ENCODE measurements at places on chromosomes 2 and 18.

- DNase-seq: no peak
These were observed 27.8 kb upstream of the REL start for GRCh38 chr2:60853531-60853930.

- DNase-seq: no peak
These were observed 32.5 kb upstream of the CEP68 start for GRCh38 chr2:65023742-65024141.

- DNase-seq: no peak
These were observed 1.1 kb downstream of the TRAF3IP1 start for GRCh38 chr2:238321467-238321866.

DNA sequence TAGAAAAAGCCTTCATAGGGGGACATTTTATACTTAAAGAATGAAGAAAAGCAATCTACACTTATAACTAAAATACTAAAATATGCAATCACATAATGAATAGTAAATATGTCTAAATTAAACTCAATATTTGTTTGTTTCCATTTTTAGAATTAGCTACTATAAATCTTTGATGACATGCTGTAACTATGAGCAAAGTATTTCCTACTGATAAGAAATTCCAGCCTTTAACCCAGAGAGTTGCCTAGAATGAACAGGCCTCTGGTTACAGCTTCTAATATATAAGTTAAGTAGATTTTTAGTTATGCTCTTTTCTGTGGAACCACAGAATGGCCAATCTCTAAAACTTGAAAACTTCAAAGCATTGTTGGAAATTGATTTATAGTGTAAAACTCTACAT lies 1465.6 kb upstream of the ZEB2 start:
- no peak for DNase-seq

GRCh38 chr2:121993682-121994081 lies 238.2 kb downstream of the TSN start:
- DNase-seq: no peak

DNA sequence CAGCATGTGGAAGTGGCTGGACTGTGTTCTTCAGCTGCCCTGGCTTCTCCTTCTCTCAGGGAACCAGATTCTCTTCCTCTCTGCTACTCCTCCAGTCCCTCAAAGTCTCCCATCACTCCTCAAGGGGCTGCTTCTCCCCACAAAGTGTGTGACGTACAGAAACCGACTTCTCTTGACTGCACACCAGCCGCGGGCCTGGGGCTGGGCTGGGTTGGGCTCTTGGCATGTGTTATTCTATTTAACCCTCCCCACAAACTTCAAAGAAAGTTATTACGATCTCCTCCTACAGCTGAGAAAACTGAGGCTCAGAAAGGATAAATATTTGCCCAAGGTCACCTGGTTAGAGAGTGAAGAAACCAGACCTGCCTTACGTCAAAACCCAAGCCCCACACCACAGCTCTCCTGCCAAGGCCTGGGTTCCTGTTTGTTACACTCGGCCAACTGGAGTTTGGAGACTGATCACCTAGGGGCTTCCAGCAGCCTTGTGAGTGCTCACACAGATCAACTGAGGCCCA lies 269.0 kb downstream of the TFCP2L1 start:
- no peak for DNase-seq

- DNase-seq: no peak
These were observed 68.3 kb upstream of the SESTD1 start for GRCh38 chr2:179332903-179333302.

DNA sequence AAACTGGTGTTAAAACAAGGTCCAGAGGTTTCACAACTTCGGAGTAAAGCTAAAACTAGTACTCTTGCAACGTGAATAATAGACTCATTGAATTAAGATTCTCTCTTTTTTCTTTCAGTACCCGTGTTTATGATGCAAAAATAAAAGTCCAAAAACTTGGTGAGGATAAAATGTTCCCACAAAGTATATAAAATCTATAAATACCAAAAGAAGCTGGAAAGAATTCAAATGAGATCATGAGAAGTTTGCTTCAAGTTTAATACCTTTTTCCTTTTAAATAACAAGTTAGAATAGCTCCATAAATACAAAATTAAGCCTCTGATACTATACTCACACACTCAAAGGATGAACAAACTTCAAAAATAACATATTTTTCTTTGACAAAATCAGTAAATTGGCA lies 34.0 kb downstream of the METTL4 start:
- DNase-seq: no peak

DNA sequence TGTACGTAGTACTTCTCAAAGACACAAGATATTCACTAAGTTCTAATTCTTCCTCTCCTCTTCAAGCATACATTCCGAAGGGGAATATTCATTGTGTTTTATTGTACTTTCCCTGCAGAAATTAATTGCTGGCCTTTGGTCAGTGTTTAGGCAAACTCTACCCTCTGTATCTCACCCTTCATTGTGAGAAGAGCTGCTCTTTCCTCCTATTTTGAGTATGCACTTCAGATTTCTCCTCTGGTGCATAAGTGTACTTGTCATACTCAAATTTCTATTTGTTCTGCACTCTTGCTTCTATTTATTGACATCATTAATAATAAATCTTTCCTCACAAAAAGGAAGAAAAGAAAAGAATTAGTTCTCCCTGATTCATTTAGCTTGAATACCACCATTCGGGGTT lies 485.4 kb upstream of the SLC8A1 start:
- no peak for DNase-seq

DNA sequence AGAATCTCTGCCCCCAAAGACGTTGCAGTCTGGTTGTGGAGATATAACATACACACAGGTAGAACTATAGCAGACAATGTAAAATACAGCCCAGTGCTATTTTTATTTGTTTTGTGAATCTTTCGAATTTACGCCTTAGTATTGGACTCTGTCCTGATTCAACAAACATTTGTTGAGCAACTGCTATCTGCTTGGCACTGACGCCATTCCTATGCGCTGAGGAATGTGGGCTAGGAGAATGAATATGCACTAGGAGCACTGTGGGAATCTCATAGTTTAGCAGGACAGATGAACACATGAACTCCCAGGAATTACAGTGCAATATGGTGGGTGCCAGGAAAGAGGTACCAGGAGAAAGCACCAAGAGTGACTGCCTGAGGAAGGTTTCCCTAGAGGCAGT lies 181.7 kb upstream of the SIX3 start:
- no peak for DNase-seq

DNA sequence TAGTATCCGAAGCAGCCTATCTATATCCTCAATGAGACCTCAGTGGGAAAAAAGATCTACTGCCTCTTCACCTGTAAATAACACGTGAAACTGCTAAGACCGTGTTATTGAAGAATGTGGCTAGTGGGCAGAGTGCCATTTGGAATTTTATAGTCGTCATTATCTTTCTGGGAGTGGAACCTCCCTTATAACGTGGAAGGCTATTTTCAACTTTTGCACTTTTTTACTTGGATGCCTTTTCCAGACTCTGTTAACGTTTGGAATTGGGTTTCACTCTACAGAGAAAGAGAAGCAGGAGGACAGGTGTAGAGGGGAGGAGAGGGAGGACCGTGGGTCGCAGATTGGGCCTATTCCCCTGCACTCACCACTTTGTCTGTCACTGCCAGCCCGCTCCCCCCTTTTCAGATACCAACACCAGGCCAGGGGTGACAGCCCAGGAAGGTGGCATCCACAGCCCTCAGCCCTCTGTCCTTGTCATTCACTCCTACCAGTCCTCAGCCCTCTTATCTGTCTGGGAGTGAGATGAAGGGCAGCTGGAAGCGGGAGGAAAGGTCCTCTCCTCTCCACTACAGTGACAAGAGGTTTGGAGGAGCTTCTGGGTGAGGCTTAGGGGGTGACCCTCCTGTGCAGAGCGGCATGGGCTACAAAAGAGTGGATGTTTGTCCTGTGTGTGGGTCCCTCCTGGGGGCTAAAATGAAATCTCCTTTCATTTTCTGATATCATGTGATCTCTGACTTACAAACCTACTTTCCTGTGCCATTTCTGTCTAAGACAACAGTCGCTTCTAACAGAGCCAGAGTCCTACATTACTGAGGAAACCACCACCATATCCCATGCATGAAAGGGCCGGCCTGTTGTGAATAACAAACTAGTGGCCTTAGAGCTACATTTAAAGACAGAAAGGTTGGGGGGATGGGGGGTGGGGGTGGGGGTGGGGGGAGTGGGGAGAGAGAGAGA lies 23.9 kb upstream of the CEP68 start:
- no peak for DNase-seq

DNA sequence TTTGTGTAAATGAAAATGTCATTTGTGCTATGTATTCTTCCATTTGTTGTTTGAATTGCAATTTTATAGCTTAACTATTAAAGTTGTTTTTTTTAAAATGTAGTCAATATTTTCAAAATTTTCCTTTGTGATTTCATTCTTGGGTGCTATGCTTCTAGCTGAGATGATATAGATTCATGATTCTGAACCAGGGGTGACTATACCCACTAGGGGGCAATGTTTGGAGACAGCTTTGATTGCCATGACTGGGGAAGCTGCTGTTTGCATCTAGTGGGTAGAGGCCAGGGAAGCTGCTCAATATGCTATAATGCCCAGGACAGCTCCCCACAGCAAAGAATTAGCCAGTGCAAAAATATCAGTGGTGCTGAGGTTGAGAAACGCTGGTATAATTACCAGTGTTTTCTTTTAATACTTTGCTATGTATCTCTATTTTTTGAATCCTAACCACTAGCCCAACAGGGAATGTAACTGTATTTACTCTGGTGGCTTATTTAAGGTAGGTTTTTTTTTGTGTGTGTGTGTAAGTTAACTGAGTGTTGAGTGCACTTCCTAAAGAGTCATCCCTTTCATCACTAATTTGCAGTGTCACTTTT lies 99.7 kb downstream of the MEP1B start:
- DNase-seq: no peak

DNA sequence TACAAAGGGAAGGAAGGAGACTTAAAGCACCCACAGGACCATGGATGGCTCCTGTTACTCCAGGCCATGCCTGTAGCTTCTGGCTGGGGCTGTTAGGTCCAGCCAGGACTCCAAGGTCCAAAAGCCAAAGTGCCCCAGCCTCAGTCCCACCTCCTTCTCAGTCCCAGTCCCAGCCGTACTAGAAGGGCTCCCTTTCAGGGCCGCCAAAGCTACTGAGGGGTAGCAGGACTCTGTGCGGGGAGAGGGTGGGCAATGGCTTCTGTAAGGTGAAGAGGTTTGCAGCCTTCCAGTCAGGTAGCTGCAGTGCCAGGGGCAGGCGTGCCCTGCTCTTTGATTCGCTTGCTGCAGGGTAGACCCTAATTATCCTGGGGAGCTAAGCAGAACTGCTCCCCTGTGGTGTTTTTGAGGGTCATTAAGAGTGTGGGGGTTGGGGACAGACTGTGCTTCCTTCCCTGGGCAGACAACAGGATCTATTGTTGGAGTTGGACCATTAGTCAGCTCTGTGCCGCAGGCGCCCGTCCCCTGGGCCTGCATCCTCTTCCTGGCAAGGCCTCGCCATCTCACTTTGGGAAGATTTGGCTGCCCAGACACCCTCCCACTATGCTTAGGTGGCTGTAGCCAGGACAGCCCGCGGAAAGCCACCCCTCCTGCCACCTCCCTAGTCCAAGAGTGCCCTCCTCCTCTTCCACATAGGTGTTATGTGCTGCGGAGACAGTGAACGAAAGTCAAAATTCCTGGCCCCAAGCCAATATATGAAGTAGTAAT lies 118.8 kb downstream of the ZBTB7C start:
- no peak for DNase-seq

DNA sequence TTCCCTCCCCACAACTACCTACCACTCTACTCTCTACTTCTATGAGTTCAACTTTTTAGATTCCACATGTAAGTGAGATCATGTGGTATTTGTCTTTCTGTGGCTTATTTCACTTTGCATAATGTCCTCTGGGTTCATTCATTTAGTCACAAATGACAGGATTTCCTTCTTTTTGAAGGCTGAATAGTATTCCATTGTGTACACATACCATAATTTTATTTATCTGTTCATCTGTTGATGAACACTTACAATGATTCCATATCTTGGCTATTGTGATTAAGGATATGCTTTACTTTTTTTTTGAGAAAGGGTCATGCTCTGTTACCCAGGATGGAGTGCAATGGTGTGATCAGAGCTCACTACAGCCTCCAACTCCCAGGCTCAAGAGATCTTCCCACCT lies 73.6 kb downstream of the ICA1L start:
- DNase-seq: no peak

DNA sequence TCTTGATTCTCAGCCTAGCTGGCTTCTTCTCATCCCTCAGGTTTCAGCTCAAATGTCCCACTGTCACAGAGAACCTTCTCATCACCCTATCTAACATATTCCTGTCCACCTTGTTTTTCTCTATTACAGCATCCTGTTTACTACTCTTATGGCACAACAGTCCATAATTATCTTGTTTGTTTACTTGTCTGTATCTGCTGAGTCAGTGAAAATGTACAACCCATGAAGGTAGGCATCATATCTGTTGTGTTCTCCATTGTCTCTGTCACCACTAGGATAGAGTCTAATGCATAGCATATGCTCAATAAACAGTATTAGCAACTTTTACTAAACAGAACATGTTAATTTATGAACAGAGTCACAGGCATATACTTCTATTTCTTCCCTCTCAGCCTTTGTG lies 261.7 kb downstream of the ETAA1 start:
- DNase-seq: no peak

DNA sequence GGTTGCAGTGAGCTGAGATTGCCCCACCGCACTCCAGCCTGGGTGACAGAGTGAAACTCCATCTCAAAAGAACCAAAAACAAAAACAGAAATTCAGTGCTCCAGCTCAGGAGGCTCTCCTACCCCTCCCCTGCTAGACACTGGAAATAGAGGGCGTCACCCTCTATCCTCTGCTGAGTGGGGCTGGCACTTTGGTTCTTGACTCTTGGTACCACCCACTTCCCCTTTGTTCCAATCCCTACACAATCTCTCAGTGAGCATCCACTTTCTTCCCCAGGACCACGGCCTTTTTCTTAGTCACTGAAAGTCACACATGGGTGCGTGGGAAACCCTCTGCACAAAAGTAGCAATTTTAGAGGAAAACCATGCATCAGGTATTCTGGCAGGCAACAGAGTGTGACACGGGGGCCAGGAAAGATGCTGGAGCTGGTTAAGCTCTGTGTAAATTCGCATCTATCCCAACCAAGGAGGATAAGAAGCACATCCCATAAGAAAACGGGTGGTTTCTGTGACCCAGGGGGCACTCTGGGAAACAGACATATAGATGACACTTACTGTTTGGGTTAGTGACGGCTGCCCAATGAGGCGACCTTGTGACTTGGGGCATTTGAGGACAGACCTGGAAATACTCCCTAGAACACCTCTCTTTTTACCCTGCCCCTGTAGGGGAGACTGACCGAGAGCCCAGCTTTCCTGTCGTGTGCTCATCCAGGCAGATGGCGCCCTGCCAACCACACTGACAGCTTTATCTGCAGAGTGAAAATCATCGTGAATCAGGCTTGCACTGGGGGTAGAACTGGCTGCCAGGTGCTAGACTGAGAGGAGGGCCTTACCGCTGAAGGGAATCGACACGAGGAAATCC lies 7.7 kb downstream of the HJURP start:
- DNase-seq: no peak

- DNase-seq: no peak
These were observed 88.6 kb downstream of the FAM168B start for GRCh38 chr2:131004446-131005209.

DNA sequence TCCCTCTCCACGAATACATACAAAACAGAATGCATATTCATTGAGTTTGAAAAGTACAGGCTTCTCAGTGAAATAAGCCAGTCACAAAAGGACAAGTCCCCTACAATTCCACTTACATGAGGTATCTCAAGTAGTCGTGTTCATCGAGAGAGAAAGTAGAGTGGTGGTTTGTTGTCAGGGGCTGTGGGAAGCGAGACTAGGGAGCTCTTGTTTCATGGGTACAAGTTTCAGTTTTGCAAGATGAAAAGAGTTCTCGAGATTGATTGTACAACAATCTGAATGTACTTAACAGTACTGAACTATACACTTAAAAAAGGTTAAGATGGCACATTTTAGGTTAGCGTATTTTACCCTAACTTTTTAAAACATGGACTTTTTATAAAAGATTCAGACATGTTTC lies 71.5 kb upstream of the TTC39C start:
- DNase-seq: no peak

Data from activated CD4-positive, alpha-beta T cell treated with anti-CD3 and anti-CD28 coated beads, Interleukin-2, amount 50 U/mL, for 4 hours (primary cell).